Suprapubic skin (tissue), 4 donors: ENCODE measurements at places on chromosomes 5 and 9.

- no peak for DNase-seq
Measured at GRCh38 chr5:80031109-80031508, 4.0 kb upstream of the THBS4 start.

DNA sequence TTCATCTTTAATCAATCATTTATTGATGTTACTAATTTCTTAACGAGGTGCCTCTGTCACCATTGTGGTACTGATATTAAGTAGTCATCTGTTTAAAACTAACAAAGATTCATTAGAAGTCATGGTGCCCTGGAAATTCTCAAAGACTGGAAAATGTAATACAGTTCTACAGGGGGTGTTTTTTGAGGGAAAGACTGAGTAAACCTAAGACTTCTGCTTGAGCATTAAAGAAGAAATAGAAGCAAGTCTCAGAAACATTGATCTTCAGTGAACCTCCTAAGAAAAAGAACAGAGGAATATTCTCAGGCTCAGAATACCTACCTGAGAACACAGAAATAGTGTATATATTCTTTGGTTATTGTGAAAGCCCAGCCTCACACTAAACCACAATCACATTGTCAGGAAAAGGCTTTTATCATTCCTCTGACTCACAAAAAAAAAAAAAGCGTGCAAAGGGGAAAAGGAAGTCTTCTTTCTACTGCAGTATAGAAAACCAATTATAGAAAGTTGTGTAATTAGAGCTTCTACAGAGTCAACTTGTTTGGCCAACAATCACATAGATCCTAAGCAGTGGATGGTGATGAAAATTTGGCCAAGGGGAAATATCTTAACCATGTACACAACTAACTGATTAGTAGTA is 60.8 kb downstream of the HINT1 start:
- no peak for DNase-seq

GRCh38 chr5:112419986-112420864 is 1.1 kb upstream of the EPB41L4A start:
- peak; percentile 88 for DNase-seq

- DNase-seq, result no peak
Measured at GRCh38 chr5:4348919-4349318, 753.3 kb downstream of the IRX1 start.

DNA sequence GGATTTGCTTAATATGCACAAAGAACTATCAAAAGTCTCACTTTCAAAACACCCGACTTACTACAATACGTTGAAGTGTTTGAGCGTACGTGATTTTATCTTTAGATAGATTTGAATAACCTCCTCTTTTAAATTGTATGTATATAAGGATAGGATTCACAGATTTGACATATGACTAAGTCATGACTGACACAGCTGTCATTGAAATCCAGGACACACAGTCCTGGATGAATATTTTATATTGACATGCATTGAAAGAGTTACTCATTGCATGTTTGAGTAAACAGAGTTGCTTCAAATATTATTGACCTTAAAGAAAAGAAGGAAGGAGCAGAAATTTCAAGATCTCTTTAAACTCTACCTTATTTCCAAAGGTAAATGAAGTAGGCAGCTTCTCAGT is 3.3 kb downstream of the MUSK start:
- DNase-seq, result no peak

DNA sequence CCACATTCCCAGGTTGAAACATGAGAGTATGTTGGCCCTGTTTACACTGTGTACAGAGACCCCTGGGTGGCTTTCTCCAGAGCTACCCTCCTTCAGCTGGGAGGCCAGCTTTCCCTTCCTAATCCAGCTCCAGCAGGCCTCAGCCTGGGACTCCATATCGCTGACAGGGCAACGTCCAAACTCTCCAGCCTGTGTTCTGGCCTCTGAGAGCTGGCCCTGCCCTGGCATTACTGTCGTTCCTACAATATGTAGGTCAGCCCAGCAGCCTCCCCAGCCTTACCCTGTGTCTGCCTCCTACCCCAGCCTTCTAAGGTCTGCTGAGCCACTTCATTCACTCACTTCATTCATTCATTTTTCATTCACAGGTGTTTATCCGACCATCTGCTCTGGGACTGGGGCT is 8.3 kb upstream of the EEIG1 start:
- DNase-seq, result no peak

GRCh38 chr5:78983601-78984438 is 1.3 kb downstream of the ARSB start:
- DNase-seq, result no peak

DNA sequence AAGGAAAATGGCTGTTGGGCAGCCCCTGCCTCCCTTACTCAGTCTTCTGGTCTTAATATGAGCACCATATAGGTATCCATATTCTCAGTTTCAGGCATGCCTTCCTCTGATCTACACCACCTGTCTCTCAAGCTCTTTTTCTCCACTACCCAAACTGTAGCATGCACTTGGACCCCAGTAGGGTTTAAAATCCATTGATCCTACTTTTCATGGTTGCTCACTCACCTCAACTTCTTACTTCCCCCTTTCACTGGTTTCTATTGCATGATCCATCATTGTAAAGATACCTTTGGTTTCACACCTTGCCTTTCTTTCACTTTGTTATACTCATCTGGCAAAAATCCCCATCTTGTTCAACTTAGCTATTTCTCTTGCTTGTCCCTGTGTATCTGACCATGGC is 159.4 kb downstream of the KDM4C start:
- DNase-seq, result no peak

- DNase-seq, result no peak
Measured at GRCh38 chr9:82127465-82127864, 138.9 kb downstream of the SPATA31D1 start.

DNA sequence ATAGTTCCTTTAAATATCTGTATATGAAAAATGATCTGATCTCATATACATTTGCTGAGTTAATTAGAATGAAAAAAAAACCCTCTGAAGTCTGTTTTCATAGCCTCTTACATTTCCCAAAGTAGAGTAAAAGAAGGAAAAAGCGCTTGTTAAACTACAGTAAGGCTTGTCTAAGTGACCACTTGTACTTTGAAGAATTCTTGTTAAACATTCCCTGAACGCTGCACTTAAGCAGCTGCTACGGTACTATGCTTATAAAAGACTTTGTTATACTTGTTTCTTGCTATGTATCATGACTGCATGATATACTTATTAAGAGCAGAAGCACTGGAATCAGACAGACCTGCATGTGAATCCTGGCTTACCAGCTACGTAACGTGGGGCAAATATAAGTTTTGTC is 81.7 kb upstream of the MTAP start:
- no peak for DNase-seq

DNA sequence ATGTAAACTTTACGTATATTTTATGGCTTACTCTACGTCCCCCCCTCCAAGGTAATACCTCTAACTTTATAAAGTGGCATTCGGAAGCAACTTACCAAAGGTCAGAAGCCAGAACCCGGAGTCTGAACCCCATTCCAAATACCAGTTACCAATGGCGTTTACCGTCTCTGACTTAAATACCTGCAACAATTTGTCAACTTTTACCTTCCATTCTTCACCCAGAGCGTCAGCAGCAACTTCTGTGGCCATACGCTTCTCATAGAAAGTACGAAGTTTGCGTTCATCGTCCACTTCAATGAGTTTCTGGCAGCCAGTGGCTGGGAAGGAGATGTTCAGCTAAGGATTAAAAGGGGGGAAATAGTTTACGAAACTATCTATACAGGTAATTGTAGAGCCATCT is 753 bp downstream of the RPS6 start:
- DNase-seq, result no peak

GRCh38 chr5:7927466-7928375 is 58.8 kb downstream of the MTRR start:
- no peak for DNase-seq

DNA sequence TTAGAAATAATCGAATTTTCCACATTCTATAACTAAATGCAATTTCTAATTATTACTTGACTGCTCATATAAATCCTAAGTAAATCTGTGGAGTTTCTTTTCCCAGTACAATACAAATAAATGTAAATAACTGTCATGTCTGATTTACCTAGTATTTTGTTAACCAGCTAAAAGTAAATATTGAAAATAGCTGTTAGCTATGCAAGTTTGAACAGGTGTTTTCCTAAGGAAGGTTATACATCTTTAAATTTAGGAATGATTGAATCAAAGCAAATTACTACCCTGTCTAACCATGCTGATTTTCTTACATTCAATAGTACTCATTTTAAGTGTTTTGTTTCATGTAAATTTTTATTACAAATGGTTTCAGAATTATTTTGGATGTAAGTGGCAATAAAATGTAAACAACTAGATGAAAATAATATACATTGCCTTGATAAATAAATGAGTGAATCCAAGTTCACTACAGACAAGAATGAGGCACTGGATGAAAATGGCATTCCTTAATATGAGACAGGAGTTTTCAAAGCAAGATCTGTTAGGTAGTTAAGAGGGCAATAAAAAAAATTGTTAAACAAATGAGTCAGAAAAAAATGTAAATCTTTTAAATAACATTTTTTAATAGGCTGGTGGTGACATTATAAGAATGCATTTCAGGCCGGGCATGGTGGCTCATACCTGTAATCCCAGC is 15.8 kb downstream of the MCIDAS start:
- DNase-seq, result no peak

DNA sequence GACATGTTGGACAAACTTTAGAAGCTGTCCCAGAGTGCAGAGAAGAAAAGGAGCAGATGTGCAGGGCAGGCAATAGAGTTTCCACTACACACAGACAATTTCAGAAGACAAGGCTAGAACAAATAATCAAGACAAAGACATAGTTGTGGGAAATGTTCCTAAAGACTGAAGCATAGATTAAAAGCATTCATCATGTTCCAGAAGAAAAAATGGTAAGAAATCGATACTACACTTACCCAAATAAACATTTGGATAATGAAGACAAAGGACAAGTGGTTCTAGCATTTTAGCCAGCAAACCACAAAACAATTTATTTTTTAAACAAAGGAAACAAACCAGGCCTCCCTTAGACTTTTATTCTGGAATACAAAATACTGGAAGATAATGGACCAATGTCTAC is 97.9 kb downstream of the FSTL4 start:
- DNase-seq, result no peak

- no peak for DNase-seq
Measured at GRCh38 chr5:108459769-108460168, 77.9 kb upstream of the FBXL17 start.

- no peak for DNase-seq
Measured at GRCh38 chr9:90724112-90724511, 77.5 kb upstream of the SYK start.

DNA sequence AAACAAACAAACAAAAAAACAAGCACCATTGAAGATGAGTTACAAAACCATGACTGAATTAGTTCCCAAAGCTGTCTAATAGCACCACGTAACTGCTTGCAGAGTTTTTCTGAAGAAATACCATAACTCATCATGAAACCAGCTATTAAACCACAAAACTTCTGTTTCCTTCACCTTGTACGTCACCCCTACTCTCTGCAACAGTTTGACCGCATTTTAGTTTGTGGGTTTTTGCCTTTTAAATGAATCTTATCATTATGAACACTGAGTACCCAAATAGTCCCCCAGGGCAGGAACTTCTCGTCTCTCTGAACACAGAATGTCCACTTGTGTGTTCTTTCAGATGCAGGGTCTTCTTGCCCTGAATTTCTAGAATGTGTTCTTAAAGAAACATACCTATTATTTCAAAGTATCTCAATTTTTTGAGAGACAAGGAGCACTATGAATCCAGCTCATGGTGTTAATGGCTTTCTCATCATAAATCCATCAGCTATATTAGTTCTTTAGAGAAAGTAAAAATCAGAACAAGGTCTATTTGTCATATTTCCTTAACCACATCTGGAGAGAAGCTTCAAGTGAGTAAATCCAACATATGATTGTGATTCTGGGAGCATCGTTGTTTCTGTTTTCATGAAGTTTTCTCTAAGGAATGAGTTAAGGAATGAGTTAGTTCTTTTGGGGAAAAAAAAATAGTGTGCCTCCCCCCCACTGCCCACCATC is 210.6 kb downstream of the AUH start:
- DNase-seq, result no peak

- peak; percentile 72 for DNase-seq
Measured at GRCh38 chr5:56815658-56816545, 553 bp downstream of the MAP3K1 start.

- no peak for DNase-seq
Measured at GRCh38 chr5:98898743-98899142, 30.1 kb downstream of the CHD1 start.

DNA sequence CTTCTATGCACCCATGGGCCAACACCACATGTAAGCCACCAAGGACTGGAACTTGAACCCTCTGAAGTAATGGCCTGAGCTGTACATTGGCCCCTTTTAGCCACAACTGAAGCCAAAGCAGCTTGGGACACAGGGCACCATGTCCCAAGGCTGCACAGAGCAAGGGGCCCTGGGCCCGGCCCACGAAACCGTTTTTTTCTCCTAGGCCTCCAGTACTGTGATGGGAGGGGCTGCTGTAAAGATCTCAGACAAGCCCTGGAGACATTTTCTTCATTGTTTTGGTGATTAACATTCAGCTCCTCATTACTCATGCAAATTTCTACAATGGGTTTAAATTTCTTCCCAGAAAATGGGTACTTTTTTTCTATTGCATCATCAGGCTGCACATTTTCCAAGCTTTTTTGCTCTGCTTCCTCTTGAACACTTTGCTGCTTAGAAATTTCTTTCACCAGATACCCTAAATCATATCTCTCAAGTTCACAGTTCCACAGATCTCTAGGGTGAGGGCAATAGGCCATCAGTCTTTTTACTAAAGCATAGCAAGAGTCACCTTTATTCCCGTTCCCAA is 25.5 kb upstream of the FBXW11 start:
- no peak for DNase-seq

DNA sequence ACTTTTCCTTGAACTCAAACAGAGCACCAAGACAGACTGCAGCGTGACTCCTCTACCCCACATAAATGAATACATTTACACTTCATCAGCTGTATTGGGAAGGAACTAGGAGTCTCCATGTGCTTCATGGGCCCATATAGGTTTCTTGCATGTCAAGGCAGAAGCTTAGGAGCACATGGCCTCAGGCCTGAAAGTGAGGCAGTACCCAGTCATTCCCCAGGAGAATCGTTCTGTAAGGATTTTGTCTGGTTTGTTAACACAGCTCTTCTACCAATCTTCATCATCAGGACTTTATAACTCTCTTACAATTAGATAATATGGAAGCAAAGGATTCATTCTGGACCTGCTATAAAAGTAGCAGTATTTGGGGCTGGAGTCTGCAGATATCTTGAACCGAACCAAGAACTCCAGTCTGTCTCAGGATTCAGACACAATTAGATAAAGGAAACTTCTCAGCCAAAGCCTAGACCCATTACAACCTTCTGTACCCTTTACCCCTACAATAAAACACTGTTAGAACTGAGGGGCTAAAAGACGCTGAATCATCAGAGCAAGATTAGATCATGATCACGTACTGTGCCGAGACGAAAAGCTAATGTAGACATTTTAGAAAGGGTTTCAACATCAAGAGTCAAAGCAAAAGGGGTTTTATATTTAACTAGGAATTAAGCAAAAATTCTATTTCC is 385.5 kb upstream of the SLC30A5 start:
- no peak for DNase-seq

DNA sequence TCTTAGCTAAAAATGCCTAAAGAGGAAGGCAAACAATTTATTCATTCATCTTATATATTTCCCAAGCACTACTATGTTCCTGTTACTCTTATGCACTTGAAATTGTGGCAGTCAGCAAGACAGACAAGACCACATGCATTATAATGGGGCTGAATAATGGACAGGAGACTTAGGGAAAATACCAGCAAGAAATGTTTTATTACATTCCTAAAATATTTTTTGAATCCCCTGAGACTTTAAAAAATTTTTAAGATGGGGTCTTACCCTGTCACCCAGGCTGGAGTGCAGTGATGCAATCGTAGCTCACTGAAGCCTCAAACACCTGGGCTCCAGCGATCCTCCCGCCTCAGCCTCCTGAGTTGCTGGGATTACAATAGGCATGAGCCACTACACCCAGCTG is 13.2 kb downstream of the ZCCHC9 start:
- DNase-seq, result no peak
